Naive thymus-derived CD4-positive, alpha-beta T cell (primary cell): ENCODE measurements at places on chromosomes 16 and 17.

GRCh38 chr17:17034496-17035075 lies 7.7 kb upstream of the MPRIP start:
- no peaks in the 10 kb centered on the region for H3K4me1 ChIP-seq
- H3K27me3 ChIP-seq: no peaks in the 10 kb centered on the region
- H3K27ac ChIP-seq: no peak overlapping the region
- no peaks in the 10 kb centered on the region for H3K36me3 ChIP-seq
- no peak for DNase-seq

- H3K4me1 ChIP-seq: no peaks in the 10 kb centered on the region
- no peaks in the 10 kb centered on the region for H3K36me3 ChIP-seq
- H3K27ac ChIP-seq: no peak overlapping the region
- H3K4me3 ChIP-seq: no peak overlapping the region
- DNase-seq: peak; percentile 49
Observed at GRCh38 chr17:55356434-55357328, 65.0 kb downstream of the MMD start.

- H3K27ac ChIP-seq: no peak overlapping the region
- no peaks in the 10 kb centered on the region for H3K27me3 ChIP-seq
- no peak for DNase-seq
- no peaks in the 10 kb centered on the region for H3K36me3 ChIP-seq
Observed at GRCh38 chr17:28973425-28973824, 22.1 kb upstream of the PHF12 start.

DNA sequence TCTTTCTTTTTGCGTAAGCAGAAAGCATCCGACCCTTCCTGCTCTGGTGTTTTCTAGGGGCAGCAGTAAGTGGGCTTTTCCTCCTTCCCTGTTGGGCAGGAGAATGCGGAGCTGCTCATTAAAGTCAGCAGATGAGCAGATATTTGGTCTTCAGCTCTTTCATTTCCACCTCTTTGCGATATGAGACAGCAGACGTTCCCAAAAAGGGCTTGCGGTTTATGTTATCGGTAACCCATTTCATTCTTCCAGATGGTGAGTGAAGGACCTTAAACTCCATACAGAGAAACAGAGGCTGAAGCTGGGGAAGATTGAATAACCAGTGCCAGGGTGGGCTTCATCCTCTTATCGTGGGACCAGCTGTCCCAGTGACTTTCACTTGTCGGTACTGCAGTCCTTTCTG lies 40.7 kb downstream of the KSR1 start:
- H3K27ac ChIP-seq: no peak overlapping the region
- DNase-seq: no peak
- no peaks in the 10 kb centered on the region for H3K27me3 ChIP-seq
- no peak overlapping the region for H3K4me3 ChIP-seq
- H3K4me1 ChIP-seq: no peaks in the 10 kb centered on the region
- H3K36me3 ChIP-seq: no peaks in the 10 kb centered on the region

- no peaks in the 10 kb centered on the region for H3K27me3 ChIP-seq
- H3K36me3 ChIP-seq: no peaks in the 10 kb centered on the region
- peaks cover 20% of the 10 kb centered on the region for H3K4me1 ChIP-seq
- H3K4me3 ChIP-seq: peak overlapping the region; percentile 75
- H3K27ac ChIP-seq: peak overlapping the region; percentile 85
Observed at GRCh38 chr16:30076276-30076791, 540 bp downstream of the PPP4C start.

DNA sequence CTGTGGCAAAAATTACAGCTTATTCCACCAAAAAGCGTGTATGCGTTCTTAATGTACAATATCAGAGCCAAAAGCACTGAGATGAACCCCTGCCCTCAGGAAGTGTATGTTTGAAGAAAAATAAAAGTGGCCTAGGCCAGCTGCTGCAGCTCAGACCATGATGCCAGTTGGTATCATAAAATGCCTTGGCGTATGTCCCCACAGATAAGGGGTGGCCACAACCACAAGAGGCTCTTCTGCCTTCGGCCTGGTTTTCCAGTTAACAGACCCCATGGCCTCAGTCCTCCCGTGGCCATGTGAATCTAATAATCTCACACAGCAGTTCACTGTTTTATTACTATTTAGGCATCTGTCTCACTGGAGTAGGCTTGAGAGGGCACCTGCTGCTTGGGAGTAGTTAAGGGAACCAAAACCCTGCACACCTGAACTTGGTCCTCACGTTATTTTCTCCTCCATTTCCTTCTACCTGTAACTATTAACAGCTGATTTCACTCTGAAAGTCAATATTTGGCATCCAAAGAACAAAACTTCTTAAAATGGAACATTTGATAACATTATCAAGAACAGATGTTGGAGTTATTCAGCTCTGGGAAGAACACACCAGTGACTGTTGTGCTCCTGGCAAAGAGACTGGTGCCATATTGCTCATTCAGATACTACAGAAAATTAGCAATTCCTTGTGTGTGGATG lies 34.8 kb upstream of the ERN1 start:
- no peak overlapping the region for H3K4me3 ChIP-seq
- DNase-seq: no peak
- H3K4me1 ChIP-seq: no peaks in the 10 kb centered on the region
- H3K36me3 ChIP-seq: peaks cover 17% of the 10 kb centered on the region

GRCh38 chr16:20175358-20175757 lies 101.7 kb upstream of the GPR139 start:
- H3K4me1 ChIP-seq: no peaks in the 10 kb centered on the region
- no peaks in the 10 kb centered on the region for H3K36me3 ChIP-seq
- no peak for DNase-seq
- peaks cover 2% of the 10 kb centered on the region for H3K27me3 ChIP-seq
- H3K27ac ChIP-seq: no peak overlapping the region

- no peaks in the 10 kb centered on the region for H3K36me3 ChIP-seq
- peaks cover 3% of the 10 kb centered on the region for H3K27me3 ChIP-seq
- H3K4me1 ChIP-seq: no peaks in the 10 kb centered on the region
- no peak for DNase-seq
- no peak overlapping the region for H3K4me3 ChIP-seq
Observed at GRCh38 chr16:55282441-55282840, 41.6 kb upstream of the IRX6 start.

DNA sequence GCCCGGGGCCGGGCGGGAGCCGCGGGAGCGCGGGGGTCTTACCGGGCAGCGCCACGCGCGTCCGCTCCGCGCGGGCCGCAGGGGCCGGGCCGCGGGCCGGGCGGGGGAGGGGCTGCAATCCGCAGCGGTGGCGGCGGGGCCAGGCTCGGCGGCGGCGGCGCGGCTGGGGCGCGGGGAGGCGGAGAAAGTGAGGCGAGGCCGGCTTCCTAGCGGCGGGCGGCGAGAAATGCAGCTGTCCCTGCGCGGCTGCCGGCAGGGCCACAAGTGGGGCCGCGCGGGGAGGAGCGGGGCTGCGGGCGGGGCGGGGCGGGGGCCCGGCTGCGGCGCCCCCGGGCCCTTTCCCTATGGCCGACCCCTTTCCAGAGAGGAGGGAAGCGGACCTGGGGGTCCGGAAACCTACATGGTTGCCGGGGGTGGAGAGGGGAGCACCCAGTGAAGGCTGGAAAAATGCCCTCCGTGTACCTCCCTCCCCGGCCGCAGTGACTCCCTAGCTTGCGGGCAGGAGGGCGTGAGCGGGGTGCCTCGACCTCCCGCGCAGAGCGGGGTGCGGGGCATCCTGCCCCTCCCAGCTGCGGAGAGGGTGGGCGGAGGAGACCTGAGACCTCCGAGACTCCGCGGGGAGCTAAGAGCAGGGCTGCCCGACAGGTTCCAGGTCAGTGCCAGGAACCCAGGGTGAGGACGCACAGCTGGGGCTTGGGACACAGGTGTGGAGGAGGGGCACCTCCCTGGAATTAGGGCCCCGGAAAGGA lies at the start of gene CUEDC1:
Gene CUEDC1 (minus strand): TSS at position 230 of the 749 bp plus-strand sequence. CDS start 69,848 bp downstream, outside the sequence.
- H3K4me3 ChIP-seq: peak within 1 kb of the TSS; percentile 54
- no peak within 1 kb of the TSS for H3K27ac ChIP-seq
- H3K4me1 ChIP-seq: peaks cover 14% of the 10 kb centered on the region
- peak; percentile 59 for DNase-seq
- H3K36me3 ChIP-seq: no peaks in the 10 kb centered on the region

DNA sequence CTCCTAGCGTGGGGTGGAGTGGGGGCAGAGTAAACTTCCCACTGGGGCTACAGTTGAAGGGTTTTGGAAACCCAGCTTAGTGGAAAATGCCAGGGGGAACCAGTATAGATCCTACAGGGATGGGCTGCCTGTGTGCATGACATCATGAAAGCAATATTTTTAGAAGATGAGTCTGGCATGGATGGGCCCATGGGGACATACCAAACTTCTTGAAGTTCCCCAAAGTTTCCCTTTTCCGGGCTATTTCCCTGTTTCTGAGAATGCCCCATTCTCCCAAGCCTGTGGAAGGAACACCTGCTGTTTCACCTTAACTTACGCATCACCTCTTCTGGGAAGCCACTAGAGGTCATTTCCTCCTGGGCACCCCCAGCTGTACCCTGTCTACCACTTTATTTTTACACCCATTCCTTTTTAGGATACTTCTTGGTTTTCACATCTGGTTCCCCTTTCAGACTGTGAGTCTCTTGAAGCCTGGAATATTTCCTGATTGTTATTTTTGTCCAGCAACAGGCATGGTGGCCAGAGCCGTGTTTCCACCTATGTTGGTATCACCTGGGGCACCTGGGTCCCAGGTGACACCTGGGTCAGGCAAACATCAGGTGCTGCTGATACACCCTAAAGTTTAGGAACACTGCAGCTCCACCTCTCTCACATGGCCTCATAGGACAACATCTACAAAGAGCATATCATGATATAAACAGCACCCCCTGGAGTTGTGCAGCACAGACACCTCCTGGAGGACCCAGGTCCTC lies 9.8 kb downstream of the SOCS3 start:
- H3K4me1 ChIP-seq: peaks cover 48% of the 10 kb centered on the region
- H3K27me3 ChIP-seq: no peaks in the 10 kb centered on the region
- H3K27ac ChIP-seq: no peak overlapping the region
- no peak for DNase-seq
- H3K36me3 ChIP-seq: no peaks in the 10 kb centered on the region

DNA sequence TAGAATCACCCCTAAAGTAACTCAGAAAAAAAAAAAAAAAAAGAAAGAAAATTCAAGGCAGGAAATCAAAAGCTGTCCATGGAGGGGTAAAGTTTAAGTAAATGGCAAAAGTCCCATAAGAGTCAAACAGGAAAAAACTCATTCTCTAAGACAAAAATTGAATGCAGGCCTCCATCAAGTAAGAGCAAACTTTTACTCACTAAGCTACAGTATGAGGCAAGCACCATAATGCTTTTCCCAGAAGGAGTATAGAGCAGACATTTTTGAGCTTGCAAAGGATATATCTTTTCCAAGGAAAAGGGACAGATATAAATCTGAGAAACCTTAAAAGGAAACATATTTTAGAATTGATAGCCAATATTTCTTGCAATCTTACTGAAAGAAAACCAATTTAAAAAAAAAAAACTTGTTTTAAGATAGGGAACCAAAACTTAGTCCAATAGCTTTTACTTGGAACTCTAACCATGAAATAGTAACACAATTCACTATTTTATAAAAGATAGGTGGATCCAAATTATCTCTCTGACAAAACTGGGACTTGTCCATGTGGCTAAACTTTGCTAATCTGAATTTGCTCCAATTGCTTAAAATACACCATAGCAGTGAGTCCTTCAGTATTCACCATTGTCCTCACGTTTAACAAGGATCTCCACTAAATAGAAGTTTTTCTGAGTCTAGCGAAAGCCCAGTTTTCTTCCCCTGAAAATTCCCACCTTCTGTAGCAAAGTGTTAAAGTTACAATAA lies 99.8 kb downstream of the CDH11 start:
- H3K36me3 ChIP-seq: no peaks in the 10 kb centered on the region
- H3K4me1 ChIP-seq: no peaks in the 10 kb centered on the region
- H3K27me3 ChIP-seq: no peaks in the 10 kb centered on the region
- H3K4me3 ChIP-seq: no peak overlapping the region

DNA sequence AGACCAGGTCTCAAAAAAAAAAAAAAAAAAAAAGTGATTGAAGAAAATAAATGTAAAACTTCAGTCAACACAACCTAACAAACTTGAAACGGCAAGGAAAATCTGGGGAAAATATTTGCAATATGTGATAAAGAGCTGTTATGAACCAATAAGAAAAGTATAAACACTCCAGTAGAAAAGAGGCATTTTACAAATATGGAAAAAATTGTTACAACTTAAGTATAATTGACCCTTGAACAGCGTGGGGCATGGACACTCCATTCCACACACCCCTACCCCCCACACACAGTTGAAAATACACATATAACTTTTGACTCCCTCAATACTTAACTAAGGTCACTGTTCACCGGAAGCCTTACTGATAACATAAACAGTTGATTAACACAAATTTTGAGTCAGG lies 20.7 kb downstream of the MFSD11 start:
- H3K27ac ChIP-seq: no peak overlapping the region
- no peak overlapping the region for H3K4me3 ChIP-seq
- peaks cover 12% of the 10 kb centered on the region for H3K4me1 ChIP-seq
- H3K27me3 ChIP-seq: no peaks in the 10 kb centered on the region

DNA sequence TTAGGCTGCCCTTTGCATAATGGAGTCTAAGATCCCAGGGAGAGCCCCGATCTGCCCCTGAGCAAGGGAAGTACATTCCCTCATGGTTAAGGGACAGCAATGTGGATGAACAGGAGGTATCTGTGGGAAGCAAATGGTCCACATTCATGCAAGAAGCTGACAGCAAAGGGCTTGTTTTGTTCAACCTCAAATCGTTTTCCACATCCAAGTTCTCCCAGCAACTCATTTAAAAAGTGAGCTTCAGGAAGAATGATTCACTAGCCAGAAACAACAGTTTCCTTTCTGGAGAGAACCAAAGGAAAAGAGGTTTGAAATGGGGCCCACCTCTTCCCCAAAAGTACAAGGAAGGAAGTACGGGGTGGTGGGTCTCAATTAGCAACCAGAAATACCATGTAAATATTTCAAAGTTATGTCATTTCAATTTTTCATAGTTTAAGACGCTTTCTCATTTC lies 9.4 kb downstream of the HSPB9 start:
- peaks cover 16% of the 10 kb centered on the region for H3K4me1 ChIP-seq
- DNase-seq: no peak
- no peak overlapping the region for H3K4me3 ChIP-seq
- H3K27me3 ChIP-seq: no peaks in the 10 kb centered on the region
- H3K36me3 ChIP-seq: peaks cover 9% of the 10 kb centered on the region

DNA sequence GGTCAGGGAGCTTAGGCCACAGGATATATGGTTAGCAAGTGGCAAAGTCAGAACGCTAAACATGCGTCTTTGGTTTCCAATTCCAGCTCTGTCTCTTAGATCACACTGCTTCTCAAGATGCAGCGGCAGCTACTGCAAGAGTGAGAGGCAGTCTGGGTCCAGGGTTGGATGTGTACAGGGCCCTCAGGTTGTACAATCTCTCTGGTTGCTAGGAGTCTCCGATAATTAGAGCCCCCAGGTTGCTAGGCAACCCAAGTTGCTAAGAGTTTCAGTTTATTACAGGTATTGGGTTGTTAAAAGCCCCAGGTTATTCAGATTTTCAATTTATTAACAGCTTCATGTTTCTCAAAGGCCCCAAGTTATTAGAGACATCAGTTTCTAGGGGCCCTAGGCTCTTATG lies 15.5 kb upstream of the SPACA3 start:
- no peaks in the 10 kb centered on the region for H3K4me1 ChIP-seq
- no peaks in the 10 kb centered on the region for H3K27me3 ChIP-seq
- no peaks in the 10 kb centered on the region for H3K36me3 ChIP-seq

- no peaks in the 10 kb centered on the region for H3K4me1 ChIP-seq
- H3K27me3 ChIP-seq: no peaks in the 10 kb centered on the region
- DNase-seq: no peak
- no peak overlapping the region for H3K27ac ChIP-seq
- no peaks in the 10 kb centered on the region for H3K36me3 ChIP-seq
Observed at GRCh38 chr17:79561486-79562133, 49.2 kb downstream of the RBFOX3 start.
